CD4-positive, alpha-beta T cell treated with Interleukin-15 for 4 hours (primary cell): ENCODE measurements at places on chromosomes 16 and 17.

GRCh38 chr17:14461227-14461548 is 160.3 kb downstream of the HS3ST3B1 start:
- no peak for DNase-seq

GRCh38 chr17:10579270-10579669 is 29.8 kb upstream of the MYH2 start:
- no peak for DNase-seq

- DNase-seq, result no peak
These were observed 115.2 kb upstream of the CNTNAP4 start for GRCh38 chr16:76162046-76162445.

DNA sequence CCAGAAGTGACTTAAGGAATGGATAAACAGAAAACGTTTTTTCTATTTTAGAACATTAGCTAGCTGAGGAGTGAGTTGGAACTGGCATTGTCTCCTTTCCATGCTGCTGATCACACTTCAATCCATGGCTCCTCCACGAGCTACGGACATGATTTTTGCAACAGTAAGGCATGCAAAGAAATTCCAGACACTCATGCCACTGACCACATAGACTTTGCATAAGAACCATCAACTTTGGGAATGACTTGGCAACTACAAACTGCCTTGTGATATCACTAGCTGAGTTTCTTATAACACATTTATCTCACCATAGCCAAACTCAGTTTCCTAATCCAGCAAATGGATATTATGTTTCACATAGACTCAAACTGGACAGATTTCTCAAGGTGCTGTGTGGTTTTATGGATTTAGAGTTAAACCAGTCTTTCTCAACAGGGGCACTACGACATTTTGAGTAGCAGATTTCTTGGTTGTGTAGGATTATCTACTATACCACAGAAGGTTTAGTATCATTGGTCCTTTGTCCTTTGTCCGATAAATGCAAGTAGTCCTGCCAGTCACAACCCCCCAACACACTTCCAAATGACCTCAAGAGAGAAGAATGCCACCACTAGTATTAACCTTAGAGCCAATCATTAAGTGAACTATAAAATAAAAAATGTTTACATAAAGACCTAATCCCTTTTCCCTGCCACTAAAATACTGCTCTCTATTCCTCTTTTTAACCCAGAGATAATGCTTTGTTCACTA is 48.3 kb upstream of the C17orf78 start:
- DNase-seq, result no peak

DNA sequence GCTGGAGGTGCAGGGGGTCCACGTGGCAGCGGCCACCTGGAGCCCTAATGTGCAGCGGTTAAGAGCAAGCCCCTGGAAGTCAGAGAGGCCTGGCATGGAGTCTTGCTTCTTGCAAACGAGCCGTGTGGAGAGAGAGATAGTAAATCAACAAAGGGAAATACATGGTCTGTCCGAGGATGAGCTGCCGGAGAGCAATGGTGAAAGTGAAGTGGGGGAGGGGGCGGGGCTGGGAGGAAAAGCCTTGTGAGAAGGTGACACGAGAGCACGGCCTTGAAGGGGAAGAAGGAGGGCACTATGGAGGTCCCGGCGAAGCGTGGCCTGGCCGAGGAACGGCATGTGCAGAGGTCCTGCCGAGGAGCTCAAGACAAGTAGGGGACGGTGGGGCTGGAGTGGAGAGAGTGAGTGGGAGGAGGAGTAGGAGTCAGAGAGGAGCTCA is 6.0 kb upstream of the SERPINF1 start:
- no peak for DNase-seq

GRCh38 chr16:3045758-3046640 is at the start of gene MMP25:
MMP25 (plus strand) TSS chr16:3046561; CDS start chr16:3046918, 357 bp downstream.
- no peak for DNase-seq

DNA sequence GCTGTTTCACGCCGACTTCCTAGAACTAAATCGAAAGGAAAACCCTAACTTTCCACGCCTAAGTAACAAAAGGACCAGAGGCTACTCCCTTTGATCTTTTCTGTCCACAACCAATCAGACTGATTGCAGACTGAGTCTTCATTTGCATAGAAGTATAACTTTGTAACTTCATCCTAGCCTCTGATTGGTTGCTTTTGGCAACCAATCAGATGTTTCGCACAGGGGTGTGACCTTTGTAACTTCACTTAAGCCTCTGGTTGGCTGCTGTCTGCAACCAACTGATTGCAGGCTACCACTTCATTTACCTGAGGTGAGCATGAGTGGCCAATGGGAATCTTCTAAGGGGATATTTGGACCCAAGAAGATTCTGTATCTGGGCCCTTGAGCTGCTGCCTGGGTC is 17.4 kb upstream of the ICAM2 start:
- no peak for DNase-seq

GRCh38 chr16:15854906-15855703 is 1.7 kb downstream of the MYH11 start:
- DNase-seq, result no peak

GRCh38 chr17:74892974-74893911 is at the start of gene FADS6:
FADS6 (minus strand) TSS chr17:74893633; CDS start chr17:74893595, 38 bp downstream.
- no peak for DNase-seq

DNA sequence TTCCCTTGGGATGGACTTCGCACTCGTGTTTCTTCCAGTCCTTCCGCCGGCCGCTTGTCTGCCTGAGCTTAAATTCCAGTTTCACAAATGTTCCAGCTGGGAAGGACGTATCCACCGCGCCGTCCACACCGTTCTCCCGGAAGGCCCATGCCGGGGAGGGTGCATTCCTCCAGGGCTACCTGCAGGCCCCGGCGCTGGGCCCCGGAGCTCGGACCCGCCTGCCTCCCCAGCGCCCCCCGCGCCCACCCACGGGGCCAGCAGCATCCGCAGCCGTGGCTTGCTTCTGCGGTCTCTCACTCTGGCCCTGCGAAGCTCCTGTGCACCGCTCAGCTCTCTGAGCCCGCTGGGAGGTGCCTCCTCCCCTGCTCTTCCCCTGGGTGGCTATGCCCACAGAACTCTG is 2084.1 kb downstream of the TP53TG3F start:
- DNase-seq, result no peak

DNA sequence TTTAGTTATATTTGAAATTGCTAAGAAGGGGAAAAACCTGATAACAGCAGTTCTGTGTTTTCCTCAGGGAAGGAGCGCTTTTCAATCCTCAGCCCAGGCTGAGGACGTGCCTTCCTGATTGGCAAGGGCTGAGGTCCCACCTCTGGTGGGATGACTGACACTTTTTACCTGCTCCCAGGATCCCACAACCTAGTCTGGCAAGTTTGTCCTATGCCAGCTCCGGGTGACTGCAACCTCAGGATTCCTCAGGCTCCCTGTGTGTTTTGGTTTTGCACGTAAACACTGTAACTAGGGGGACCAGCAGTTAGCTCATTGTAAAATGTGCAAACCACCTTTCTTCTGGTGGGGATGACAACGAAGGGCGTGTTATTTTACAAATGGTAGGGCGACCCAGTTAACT is 7.5 kb downstream of the MARCHF10 start:
- DNase-seq, result no peak

DNA sequence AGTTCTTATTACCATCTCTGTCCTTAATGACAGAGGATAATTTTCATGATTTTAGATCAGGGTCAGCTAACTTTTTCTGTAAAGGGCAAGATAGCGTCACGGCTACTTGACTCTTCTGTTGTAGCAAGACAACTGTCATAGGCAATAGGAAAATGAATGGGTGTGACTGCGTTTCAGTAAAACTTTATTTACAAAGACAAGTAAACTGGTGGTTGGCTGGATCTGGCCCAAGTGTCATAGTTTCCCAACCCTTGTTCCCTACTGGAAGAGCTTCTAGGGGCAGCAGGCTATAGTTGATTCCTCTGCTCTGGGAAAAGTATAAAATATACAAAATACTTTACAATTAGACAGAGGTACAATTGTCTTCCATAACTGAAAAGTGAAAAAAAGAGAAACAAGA is 50.6 kb upstream of the VPS4A start:
- DNase-seq, result no peak

GRCh38 chr17:1050996-1051925 is 54.3 kb downstream of the TIMM22 start:
- no peak for DNase-seq

- DNase-seq, result no peak
These were observed 94.3 kb downstream of the TBC1D16 start for GRCh38 chr17:79941088-79942010.

DNA sequence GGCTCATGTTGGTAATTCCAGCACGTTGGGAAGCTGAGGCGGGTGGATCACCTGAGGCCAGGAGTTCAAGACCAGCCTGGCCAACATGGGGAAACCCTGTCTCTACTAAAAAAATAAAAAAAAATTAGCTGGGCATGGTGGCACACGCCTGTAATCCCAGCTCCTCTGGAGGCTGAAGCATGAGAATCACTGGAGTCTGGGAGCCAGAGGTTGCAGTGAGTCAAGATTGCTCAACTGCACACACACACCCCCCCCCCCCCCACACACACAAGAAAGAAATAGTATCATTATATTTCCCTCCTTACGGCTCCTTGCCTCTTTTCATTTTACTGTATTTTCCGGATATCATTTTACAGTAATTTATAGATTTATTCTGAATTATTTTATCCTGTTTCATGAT is 963.1 kb upstream of the GOT2 start:
- no peak for DNase-seq

- no peak for DNase-seq
These were observed 15.1 kb upstream of the DHX8 start for GRCh38 chr17:43468691-43469139.

GRCh38 chr17:7445619-7445968 is 733 bp downstream of the CHRNB1 start:
- peak; percentile 28 for DNase-seq

DNA sequence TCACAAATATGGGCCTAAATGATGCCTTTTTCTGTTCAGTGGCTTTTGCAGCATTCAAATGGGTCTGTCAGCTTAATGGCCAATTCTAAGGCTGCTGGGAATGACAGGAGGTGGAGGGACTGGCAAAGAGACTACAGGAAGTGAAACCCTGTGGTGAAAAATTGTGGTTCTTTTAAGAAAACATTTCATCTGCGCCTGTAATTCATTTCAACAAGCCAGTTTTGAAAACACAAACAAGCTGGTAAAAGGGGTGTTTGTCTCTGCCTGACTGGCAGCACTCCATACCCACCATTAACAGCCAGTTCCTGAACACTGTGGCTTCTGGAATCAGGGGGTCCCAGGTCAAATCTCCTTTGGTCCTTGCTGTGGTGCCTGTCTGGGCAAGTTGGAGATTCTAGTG is 3.6 kb upstream of the KDM8 start:
- peak; percentile 56 for DNase-seq

DNA sequence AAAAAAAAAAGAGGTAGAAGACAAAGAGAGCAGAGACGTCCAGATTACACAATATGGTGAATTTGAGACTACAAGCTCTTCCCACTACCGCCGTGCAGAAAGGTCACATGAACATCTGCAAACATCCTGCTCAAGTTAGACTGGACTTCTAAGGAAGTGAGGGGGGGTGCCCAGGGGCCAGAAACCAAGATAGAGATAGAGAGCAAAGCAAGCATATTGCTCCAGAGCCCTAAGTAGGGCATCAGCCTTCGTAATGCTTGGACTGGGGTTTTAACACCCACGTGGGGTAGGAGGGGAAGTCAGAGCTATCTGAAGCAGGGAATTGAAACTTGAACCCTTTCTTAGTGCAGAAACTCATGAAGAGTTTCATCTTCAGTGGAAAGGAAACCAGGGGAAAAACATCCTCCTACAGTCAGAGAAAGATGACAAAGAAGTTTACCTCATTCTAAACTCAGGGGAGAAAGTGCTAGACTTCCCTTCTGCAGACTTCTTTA is 8.7 kb downstream of the CLEC19A start:
- no peak for DNase-seq

- DNase-seq, result no peak
These were observed 146.0 kb downstream of the CDH11 start for GRCh38 chr16:64975821-64976220.

DNA sequence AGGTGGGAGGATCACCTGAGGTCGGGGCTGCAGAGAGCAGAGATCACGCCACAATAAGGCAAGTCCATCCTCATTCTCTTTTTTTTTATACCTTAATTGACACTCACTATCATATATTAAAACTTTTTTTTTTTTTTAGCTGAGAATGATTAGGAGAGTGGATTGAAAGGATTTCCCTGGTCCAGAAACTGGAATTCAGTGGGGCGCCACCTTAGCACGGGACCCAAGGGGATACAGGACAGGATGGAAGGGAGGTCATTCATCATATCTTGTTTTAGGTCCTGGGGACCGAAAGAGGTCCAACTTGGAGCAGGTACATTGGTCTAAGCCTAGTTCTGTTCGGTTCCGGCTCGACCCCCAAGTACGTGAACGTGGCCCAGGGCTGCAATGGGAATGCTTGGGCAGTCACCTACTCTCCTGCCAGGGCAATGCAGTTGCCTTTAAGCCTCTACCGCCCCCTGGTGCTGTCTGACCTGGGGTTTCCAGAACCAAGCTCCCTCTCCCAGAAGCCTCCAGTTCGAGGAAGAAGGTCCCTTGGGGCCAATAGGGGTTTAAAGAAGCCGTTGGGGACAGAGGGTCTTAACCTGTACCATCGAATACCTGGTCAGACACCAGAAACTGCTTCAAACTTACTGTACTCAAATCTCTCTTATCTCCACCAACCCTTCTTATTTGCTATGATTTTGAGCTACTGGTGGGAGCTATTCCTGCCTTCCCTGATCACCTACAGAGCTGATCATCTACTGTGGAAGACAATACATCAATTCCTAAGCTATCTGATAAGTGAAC is 19.9 kb upstream of the GPATCH8 start:
- peak; percentile 38 for DNase-seq

DNA sequence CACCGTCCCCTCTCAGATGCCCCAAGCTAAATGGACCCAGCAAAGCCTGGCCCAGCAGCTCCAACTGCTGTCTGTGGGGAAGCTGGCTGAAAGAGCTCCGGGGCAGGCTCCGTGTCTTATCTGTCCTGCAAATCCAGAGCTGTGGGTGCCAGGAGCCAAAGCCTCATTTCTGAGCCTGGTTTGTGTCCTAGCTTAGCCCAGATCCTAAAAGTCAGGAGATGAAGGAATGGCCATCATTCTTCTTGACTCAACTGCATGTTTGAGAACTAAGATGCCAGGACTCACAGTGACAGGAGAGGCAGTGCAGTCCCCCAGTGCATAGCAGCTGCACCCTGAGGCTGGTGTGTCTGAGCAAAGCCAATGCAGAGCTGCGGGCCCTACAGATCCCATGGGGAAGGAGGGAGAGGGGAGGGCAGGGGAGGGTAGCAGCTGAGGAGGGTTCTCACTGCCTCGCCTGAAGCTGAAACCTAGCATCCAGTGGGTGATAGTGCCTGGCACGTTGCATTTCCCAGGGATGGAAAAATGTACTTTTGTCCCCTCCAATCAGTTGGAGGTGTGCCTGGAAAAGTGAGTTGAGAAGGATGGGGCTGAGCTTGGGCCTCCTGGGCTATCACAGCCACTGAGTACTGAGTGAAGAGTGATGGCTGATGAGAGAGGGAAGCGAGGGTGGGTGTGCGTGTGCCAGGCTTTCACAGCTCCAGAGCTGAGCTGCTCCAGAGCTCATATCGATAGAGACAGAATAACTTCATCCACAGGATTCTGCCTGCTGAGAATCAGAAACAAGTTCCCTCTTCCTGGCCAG is 24.5 kb upstream of the CD300E start:
- no peak for DNase-seq

DNA sequence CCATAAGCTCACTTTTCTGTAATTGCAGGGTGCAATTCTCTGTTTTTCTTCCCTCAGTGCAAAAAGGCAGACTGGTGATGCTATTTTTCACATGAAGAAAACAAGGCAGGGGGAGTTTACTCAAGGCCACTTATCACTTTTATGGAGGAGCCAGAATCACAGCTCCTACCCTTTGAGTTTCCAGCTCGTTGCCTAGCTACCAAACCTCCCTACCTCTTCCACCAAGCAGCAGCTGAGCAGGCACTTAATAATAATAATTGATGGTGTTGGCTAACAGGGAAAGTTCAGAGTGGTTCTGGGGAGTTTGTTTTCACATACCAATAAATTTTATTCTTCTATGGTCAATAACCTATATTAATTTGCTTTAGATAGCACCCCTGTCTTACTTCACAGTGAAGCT is 31.9 kb upstream of the MPHOSPH6 start:
- no peak for DNase-seq
